ENCODE measurements at places on chromosomes 2 and 18. TPM values are rescaled to one million over a fixed set of nuclear protein-coding genes. Genes with fewer than 3 reads are reported as not detected.

DNA sequence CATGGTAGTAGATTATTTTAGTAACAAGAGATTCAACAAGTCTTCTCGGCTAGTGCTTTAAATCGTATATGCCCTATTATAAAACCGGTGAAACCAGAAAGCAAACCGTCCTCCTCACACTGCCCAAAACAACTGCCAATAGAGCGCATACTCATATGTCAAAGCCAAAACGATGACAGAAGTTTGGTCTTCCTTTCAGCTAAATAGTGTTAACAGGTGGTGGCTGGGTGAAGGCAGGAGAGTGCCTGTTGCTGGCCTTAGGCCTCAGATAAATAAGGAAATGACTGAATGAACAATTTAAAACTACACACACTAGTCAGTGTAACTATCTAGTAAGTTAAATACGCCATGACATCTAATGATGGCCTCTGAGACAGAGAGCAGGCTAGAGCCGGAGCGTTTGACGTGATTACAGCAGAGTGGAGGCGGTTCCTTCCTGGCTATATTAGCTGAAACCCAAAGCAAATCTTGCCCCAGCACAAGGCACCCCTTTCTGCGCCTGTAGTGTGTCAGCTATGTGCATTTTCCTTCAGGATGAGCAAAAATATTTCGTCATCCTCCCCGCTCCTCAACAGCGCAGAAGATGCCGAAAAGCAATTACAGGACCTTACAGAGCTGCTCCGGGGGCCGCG lies 1.6 kb downstream of the LONRF2 start:
- peak; percentile 15 for DNase-seq

DNA sequence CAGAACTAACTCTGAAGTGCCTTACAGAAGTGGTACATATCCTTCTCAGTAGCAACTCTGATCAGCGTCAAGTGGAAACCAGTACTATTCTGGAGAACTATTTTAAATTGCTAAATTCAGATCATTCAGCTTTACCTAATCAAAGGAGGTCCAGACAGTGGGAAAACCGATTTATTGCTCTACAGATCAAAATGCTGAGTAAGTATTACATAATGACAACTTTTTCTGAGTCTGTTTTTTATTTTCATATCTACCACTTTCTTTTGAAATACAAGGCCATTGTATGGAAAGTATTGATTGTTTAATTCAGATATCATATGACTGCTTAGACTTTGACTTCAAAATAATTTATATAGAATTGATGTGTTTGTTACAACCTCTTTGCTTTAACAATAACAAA lies 68.7 kb downstream of the NBEAL1 start:
- DNase-seq: no peak

GRCh38 chr18:69998523-69998987 lies 50.9 kb upstream of the CD226 start:
- no peak for DNase-seq

GRCh38 chr2:439077-439476 lies 151.2 kb upstream of the ALKAL2 start:
- no peak for DNase-seq

The PDE11A gene
- 0.98 TPM for polyA plus RNA-seq
